ENCODE measurements at places on chromosomes 6 and 20. TPM values are rescaled to one million over a fixed set of nuclear protein-coding genes. Genes with fewer than 3 reads are reported as not detected.
A peak's percentile ranks its signal among the peaks of the same experiment; 100 is the strongest.

- DNase-seq = no peak
These were observed 34.3 kb upstream of the MCUR1 start for GRCh38 chr6:13848522-13849150.

- no peak for DNase-seq
These were observed 43.8 kb downstream of the PTCHD4 start for GRCh38 chr6:48067148-48067712.

The FOXF2 gene
- not detected for total RNA-seq

DNA sequence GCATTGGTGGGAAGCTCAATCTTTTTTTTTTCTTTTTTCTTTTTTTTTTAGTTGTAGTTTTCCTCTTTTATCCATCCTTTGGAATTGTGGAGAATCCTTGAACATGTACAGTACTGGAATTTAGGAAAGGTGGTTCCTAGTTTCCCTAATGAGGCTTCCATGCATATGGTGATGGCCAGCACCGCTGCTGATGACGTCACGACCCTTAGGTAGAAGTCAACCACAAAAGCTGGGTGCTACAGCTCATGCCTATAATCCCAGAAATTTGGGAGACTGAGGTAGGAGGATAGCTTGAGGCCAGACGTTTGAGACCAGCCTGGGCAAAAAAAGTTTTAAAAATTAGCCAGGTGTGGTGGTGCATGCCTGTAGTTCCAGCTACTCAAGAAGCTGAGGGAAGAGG lies 79.3 kb upstream of the SOX4 start:
- DNase-seq = no peak

DNA sequence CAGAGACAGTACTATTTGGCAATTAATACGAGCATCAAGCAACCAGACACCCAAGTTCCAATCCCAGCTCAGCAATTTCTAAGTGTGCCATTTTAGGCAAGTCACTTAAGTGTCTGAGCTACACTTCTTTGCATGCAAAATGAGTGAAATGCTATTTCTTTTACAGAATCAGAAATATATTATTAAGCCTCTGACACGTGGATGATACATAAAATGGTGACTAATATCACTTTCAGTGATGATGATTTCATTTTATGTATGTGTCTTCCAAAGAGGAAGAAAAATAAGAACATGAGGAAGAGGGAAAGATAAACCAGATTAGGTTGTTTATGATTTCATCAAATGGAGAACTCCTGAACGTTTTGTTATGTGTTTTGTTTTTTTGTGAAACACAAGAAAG lies 158.6 kb downstream of the TSHZ2 start:
- no peak for DNase-seq

The MCM3 gene
- total RNA-seq = 326 TPM

DNA sequence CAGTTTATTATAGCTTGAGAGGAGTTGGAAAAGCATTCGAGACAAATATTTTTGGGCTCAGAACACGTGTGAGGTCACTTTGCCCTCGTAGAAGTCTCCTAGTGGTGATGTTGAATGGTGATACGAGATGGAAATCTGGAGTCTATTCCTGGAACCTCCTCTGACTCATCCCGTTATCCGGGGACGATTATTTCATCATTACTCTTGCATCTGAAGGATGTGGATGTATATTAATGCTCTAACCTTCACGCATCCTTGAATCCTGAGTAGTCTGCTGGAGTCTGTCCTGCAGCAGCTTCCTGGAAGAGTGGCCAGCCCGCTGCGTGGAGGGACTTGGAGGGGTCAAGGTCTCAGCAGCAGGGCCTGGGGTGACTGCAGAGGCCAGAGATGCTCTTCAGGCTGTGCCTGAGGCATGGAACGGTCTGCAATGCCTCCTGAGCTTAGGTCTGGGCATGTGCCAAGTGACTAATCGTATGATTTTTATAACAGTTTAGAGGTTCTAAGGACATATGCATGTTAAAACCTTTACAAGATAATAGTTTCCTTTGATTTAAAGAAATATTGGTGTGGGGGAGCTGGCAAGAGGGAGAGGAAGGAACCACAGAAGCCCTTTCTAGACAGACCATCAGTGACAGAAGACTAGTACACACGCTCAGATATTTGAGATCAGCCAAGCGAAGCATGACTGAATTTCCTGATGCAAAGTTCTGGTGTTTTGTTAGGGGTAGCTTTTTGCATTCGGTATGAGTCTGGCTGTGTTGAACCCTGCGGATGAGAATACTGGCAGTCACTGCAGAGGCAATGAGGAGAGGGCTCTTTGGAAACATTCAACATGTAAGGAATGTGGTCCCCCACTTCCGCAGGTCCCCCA lies 400.2 kb downstream of the QKI start:
- DNase-seq = no peak

DNA sequence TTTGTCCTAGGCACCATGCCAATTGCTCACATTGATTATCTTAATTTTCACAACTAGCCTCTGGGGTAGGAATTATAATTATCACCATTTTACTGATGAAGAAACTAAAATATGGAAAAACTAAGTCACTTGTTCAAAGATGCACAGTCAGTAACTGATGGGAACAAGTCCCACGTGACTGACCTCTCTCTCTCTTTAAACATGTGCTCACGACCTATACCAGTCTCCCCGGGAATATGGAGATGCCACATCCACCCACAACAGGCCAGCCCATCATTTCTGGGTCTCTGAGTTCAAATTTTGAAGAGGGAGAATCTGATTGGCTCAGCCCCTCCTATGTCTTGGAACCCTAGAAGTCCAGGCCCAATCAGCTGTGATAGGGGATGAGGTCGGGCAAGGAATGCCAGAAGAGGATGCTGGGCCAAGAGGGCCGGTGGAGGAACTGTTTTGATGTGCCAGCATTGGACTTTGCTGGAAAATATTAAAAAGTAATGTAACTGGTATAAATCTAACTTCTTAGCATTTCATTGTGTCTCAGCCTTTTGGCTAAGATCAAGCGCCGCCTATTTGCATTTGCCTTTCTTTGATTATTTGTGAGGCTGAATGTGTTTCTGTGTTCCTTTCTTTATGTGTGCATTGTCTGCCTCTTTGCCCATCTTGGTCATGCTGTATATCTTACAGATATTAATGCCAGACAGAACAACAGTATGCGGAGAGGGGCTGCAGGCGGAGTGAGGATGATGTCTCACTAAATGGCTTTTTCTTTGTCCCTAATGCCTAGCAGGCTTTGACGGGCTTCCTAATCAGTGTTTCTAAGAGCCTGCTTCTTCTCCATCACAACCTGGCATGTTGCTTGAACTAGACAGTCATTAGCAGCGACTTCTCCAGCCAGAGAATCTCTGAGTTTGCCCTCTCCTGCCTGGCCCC lies 126.6 kb downstream of the VEGFA start:
- DNase-seq = no peak

The BACH2 gene
- 0.71 TPM for total RNA-seq

GRCh38 chr6:32215617-32216016 lies 8.2 kb downstream of the NOTCH4 start:
- DNase-seq = no peak

The RIPPLY2 gene
- total RNA-seq = not detected

The CHRNA4 gene
- 1.4 TPM for total RNA-seq

GRCh38 chr6:88238901-88239300 lies 72.8 kb upstream of the CNR1 start:
- peak; percentile 74 for DNase-seq

The SLC17A1 gene
- total RNA-seq = not detected

The CDH4 gene
- 8.8 TPM for total RNA-seq

The OR2H1 gene
- total RNA-seq = not detected
